ENCODE measurements at places on chromosomes 6 and 20.

GRCh38 chr6:87182940-87183339 lies 27.6 kb downstream of the ZNF292 start:
- H3K4me3 ChIP-seq = no peak overlapping the region
- no peaks in the 10 kb centered on the region for H3K27me3 ChIP-seq
- no peak overlapping the region for H3K27ac ChIP-seq
- no peaks in the 10 kb centered on the region for H3K4me1 ChIP-seq

- H3K4me3 ChIP-seq = no peak overlapping the region
- no peak overlapping the region for H3K27ac ChIP-seq
- H3K27me3 ChIP-seq = no peaks in the 10 kb centered on the region
- no peaks in the 10 kb centered on the region for H3K36me3 ChIP-seq
- DNase-seq = no peak
Measured at GRCh38 chr6:143325379-143326140, 124.9 kb downstream of the ADAT2 start.

GRCh38 chr20:32201977-32202363 lies 5.6 kb downstream of the PLAGL2 start:
- H3K36me3 ChIP-seq = peaks cover 47% of the 10 kb centered on the region
- no peak overlapping the region for H3K4me3 ChIP-seq
- H3K4me1 ChIP-seq = no peaks in the 10 kb centered on the region
- H3K27ac ChIP-seq = peak overlapping the region; percentile 87
- no peaks in the 10 kb centered on the region for H3K27me3 ChIP-seq

- H3K4me3 ChIP-seq = no peak overlapping the region
- H3K27me3 ChIP-seq = no peaks in the 10 kb centered on the region
Measured at GRCh38 chr6:157761331-157761921, 61.6 kb upstream of the SNX9 start.

DNA sequence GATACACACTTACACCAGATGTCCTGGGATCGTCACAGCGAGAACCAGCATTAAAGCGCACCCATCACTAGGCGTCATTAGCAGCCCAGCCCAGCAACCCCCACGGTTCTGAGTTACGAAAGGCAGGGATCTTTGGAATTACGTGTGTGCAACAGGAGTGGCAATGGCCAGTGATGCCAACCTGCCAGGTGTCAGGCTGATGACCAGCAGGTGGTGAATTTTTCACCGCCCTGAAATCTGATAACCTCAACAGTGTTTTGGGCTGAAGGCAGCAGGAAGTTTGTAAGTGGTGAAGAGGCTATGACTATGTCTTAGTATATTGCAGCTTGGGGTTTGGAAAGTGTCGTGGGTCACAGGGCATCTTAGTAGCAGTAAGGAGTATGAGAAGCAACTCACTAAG lies 166.1 kb downstream of the TMEM242 start:
- no peak overlapping the region for H3K4me3 ChIP-seq
- H3K4me1 ChIP-seq = peaks cover 6% of the 10 kb centered on the region
- H3K27ac ChIP-seq = no peak overlapping the region
- peaks cover 11% of the 10 kb centered on the region for H3K36me3 ChIP-seq

- H3K27me3 ChIP-seq = no peaks in the 10 kb centered on the region
- H3K27ac ChIP-seq = peak overlapping the region; percentile 48
- no peaks in the 10 kb centered on the region for H3K4me1 ChIP-seq
Measured at GRCh38 chr20:3727401-3728021, 5.0 kb upstream of the HSPA12B start.

GRCh38 chr6:12246900-12247299 lies 43.3 kb upstream of the EDN1 start:
- H3K4me3 ChIP-seq = no peak overlapping the region
- DNase-seq = no peak
- H3K27ac ChIP-seq = no peak overlapping the region
- H3K27me3 ChIP-seq = no peaks in the 10 kb centered on the region
- no peaks in the 10 kb centered on the region for H3K36me3 ChIP-seq
- H3K4me1 ChIP-seq = no peaks in the 10 kb centered on the region

DNA sequence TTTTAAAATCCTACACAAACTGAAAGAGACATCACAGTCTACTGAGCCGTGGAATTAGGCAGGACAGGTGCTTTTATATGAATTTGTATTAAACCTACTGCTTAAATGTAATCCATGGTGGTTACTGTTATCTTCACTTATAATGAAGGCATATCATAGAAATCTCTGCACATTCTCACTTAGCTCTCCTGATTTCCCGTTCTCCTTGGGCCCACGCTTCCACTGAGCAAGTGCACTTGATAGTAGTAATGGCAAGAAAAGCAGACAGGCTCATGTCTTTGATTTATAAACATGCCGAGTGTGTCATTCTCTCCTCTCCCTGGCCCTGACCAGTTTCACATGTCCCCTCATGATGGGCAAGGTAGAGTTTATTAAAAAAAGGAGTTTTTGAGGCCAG lies 186.3 kb downstream of the HIVEP2 start:
- no peaks in the 10 kb centered on the region for H3K4me1 ChIP-seq
- peaks cover 33% of the 10 kb centered on the region for H3K36me3 ChIP-seq
- DNase-seq = no peak
- H3K27me3 ChIP-seq = no peaks in the 10 kb centered on the region
- H3K27ac ChIP-seq = no peak overlapping the region

DNA sequence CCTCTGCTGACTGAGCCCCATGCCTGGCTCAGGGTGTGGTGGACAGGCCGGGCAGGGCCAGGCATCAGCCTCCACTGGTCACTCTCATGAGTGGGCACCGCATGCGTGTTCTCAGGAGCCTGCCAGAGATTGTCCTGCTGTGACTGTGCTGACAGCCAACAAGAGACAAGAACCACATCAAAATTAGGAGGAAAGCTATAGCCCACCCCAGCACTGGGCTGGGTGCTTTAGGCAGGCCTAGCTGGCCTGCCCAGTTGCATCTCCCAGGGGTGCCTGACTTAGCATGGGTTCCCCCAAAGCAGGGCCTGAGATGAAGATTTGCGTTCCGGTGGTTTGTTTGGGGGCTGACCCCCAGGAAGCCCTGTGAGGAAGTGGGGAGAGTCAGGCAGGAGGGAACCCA lies 53.9 kb downstream of the LINC00237 start:
- H3K27ac ChIP-seq = no peak overlapping the region
- no peaks in the 10 kb centered on the region for H3K27me3 ChIP-seq
- H3K4me3 ChIP-seq = no peak overlapping the region
- no peak for DNase-seq
- no peaks in the 10 kb centered on the region for H3K36me3 ChIP-seq
- H3K4me1 ChIP-seq = no peaks in the 10 kb centered on the region

- H3K4me1 ChIP-seq = no peaks in the 10 kb centered on the region
- no peaks in the 10 kb centered on the region for H3K36me3 ChIP-seq
- H3K27me3 ChIP-seq = no peaks in the 10 kb centered on the region
- no peak overlapping the region for H3K27ac ChIP-seq
- no peak for DNase-seq
Measured at GRCh38 chr6:52233975-52234823, 10.1 kb downstream of the IL17F start.

Data from right atrium auricular region (tissue), 2 donors.